ENCODE measurements at places on chromosomes 1 and 21.

- DNase-seq: no peak
Measured at GRCh38 chr1:47578026-47578720, 140.3 kb downstream of the FOXD2 start.

GRCh38 chr1:200184196-200184595 is 156.7 kb downstream of the NR5A2 start:
- DNase-seq: no peak

DNA sequence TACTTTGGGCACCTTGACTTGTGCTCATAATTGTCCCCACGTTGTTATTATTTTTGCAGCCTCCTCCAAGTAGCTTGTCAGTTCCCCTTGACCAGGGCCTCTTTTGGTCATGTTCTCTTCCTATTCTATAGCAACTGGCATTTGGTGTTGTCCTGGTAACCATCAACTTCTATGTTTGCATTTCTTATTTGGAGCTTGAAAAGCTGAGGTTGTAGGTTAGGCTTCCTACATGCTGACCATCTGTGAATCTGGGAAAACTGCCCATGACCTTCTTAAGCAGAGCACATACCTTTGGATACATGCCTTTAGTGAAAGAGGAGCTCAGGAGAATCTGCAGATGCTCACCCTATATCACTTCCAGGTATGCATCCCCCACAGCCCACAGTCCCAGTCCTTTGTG is 160.8 kb downstream of the HHAT start:
- DNase-seq: no peak

GRCh38 chr1:74584185-74584584 is 71.8 kb upstream of the LRRC53 start:
- DNase-seq: no peak

GRCh38 chr1:212533148-212533517 is 75.4 kb upstream of the ATF3 start:
- no peak for DNase-seq

DNA sequence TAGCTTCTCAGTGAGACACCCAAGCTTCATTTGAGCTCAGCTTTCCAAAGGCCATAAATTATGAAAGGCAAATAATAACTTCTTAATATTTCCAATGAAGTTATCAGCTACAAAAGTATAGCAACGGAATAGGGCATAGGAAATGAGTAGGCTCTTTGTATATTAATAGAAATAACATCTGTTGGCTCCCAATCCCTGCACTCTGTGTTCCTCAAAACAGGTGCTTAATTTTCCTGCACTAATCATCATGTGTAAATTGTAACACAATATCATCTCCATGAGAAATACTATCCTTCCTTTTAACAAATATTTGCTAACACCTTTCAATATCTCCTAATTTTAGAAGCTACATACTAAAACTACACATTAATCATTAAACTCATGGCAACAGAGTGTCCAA is 19.2 kb upstream of the IFI44L start:
- DNase-seq: no peak

GRCh38 chr21:25837533-25838265 is 102.9 kb downstream of the GABPA start:
- DNase-seq: no peak

GRCh38 chr1:180065408-180065807 is 89.3 kb upstream of the QSOX1 start:
- DNase-seq: no peak

DNA sequence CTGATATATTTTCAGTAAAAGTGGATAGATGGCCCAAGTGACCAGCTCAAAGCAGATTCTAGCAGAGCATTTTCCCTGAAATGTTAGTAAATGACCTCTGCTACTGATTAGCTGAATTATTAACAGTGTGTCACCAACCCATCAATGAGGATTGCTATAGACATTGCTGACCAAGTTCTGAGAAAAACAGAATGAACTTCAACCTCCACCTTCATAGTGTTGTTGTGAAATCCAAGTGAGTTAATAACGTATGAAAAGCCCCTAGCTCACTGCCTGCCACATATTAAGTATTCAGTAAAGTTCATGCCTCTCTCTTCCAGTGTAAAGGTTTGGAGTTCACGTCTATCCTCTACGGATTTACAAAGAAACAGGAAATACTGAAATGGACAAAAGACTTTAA is 15.8 kb downstream of the PLPP3 start:
- no peak for DNase-seq

DNA sequence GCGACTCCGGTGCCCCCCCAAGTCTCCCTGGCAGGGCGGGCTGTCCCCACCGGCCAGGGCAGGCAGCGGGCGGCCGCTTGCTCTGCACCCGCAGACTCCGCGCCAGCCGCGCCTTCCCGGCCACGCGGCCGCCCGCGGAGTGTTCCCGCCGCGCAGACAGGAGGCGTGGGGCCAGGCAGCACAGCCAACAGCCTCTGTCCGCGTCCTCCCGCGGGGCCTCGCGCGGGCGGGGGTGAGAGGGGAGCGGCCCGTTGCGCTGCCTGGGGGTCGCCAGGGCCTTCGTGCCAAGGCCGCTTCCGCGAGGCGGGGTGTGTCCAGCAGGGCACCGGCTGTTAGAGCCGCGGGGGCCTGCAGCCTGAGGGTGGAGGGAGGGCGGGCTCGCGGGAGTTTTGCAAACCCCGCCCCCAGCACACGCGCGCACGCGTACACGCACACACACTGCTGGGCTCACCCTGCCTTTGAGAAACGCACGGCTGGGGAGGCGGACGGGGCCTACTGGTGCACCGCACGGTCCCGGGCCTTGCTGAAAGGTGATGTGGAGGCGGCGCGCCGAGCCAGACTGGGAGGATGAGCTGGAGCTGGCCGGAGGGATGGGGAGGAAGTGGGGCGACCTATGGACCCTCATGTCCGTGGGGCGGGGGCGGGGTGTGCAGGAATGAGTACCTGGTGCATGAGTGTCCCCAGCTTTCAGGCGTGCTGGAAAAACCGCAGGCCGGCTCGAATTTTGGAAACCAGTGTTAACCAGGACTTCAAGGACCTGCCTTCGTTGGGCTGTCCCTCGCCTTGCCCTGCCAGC is 41.5 kb downstream of the KIAA1614 start:
- DNase-seq: peak; percentile 43

DNA sequence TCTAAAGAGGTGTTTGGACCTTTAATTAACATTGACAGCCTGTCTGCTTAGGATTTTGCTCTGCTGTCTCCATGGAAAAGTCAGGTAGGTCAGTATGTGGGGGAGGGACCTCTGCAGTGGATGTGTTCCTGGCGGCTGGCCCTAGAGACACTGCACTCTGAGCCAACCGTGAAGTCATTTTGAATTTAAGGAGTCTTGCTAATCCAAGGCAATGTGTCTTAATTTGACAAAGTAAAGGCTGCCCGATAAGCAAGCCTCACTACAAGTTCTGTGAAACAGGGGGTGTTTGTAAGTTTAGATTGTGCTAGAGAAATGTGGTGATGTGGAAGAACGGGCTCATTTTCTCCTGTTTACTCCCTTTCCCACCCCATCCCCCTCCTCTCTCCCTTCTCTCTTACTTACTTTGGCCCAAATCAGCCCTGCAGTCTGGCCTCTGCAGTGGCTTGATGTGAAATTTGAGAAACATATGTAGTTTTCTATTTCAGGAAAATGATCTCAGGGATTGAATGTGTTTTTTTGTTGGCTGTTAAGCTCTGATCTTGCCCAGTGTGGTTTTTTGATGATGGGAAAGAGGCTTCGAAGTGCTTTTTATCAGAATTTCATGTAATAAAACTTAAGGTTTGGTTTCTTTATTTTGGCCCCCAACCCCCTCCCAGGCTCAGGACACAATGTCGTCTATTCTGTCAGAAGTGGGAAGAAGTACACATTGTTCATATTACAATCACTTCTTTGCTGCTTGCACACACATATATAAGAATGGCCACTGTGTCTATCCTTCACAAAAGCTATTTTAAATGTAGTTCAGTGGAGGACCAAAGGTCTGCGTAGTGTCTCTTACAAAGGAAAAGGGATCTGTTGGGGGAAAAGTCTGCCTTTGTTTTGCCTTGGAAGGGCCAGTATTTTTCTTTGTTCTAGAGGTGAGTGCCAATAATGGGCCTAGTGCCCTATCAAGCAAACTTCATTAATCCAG is 96.6 kb downstream of the FGGY start:
- DNase-seq: no peak

- no peak for DNase-seq
Measured at GRCh38 chr1:93591676-93592550, 89.7 kb downstream of the BCAR3 start.

DNA sequence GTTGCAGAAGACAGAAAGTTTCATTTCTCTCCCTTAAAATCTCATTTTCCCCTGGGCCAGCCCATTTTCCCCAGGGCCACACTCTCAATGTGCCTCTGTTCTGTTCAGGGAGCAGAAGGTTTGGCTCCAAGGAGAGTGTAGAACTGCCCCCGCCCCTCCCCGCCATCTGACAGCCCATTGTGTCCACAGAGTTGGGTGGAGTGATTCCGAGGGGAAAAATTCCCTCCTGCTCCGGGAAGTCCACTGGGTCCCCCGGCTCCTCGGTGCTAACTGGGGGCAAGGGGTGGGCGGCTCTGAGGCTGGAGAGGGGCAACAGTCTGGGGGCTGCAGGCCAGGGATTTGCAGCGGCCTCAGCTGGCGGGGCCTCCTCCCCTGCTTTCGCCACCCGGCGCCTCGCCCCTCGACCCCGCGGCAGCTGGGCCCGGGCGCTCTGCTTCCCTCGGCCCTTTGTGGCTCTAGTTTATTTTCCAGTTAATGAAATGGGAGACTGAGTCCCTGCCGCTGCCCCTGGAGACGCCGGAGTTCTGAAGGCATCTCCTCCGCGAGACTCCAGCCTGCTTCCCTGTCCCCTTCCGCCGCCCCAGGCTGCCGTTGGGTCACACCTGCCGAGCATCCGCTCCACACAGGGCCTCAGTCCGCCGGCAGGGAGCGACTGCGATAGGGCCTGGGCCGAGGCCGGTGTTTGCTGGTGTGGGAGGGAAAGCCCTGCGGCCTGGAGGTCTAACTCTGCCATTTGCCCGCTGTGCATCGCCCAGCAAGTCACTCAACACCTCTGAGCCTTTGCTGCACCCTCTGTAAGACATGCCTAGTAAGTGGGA is 14.7 kb upstream of the KIRREL1 start:
- DNase-seq: no peak

DNA sequence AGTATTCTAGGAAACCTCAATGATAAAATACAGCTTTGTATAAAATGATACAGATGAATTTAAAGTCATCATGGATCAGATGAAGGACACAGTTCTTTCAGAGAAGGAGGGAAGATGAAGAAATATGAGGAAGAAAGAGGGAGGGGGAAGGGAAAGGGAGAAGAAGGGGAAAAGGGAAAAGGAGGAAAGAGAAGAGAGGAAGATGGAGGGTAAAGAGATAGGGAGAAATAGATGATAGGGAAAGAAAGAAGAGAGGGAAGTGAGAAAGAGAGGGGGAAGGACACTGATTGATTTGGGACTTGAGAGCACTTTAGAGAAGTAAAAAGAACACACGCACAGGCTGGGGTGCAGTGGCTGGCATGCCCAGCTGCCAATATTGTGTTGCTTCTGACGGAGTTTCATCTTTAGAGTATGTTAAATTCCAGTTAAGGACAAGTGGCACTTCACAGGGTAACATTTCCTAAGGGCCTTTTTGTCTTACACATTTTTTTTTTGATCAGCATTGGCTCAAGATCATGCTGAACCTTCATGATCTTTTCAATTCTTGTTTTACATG is 235.9 kb upstream of the DMRTA2 start:
- no peak for DNase-seq

DNA sequence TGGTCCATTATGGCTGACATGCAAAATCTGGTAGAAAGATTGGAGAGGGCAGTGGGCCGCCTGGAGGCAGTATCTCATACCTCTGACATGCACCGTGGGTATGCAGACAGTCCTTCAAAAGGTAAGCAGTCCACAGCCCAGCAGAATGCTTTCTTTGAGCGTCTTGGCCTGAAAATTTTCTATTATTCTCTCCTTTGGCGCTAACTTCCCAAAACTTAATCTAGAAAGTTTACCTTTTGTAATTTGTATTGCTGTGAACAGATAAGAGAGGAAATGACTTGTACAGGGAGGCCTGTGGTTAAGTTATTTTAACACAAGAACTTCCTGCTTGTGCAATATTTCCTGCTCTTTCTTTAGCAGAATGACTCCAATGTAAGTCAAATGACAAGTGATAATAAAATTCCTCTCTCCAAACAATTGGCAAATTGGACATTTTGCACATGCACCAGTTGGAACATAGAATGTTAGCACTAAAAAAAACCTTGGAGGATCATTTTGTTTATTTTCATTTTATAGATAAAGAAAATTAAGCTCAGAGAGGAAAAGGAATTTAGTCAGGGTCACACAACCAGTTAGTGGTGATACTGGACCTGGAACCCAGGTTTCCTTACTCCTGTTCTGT is 18.9 kb downstream of the CAP1 start:
- no peak for DNase-seq

DNA sequence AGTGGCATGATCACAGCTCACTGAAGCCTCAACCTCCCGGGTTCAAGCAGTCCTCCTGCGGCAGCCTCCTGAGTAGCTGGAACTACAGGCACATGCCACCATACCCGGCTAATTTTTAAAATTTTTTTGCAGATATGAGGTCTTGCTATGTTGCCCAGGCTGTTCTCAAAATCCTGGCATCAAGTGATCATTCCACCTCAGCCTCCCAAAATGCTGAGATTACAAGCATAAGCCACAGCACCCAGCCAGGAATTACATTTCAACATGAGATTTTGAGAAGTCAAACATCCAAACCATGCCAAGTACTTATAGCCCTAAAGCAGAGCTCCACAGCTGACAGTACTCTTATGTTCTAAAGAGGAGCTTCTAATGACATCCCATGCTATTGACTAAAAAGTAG is 200.1 kb downstream of the FCRL5 start:
- DNase-seq: no peak

DNA sequence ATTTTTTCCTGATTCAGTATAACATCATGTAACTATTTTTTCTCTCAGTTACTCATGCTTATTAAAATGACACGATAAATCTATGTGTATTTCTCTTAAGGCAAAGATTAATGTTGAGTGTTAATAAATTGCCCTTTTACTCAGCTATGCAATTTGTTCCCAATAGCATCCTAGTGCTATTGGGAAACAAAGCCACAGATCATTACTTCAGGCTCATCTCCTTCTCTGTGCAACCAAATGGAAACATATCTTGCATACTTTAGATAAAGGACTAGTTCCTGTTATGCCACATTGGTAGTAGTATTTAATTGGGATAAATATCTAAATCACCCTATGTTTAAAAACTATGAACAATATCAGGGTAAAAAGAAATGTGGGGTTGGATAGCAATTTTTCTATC is 106.2 kb downstream of the PLPPR4 start:
- DNase-seq: no peak

DNA sequence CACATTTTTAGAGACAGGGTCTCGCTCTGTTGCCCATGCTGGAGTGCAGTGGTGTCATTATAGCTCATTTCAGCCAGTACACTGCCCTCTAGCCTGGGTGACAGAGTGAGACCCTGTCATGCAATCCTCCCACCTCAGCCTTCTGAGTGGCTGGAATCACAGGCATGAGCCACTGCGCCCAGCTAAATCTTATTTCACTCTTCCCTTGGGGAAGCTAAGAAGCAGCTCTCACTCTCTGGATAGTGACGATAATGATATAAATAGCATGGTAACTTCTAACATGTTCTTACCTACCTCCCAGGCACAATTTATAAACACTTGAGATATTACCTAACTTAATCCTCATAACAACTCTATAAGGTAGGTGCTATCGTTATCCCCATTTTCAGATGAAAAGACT is 24.9 kb downstream of the IQGAP3 start:
- DNase-seq: no peak

Measured in stimulated activated CD4-positive, alpha-beta T cell treated with anti-CD3 and anti-CD28 coated beads, Interleukin-1b, Interleukin-23, amount 100 ng/mL, for 1 hour (primary cell).